ENCODE measurements at places on chromosomes 16 and 17.

DNA sequence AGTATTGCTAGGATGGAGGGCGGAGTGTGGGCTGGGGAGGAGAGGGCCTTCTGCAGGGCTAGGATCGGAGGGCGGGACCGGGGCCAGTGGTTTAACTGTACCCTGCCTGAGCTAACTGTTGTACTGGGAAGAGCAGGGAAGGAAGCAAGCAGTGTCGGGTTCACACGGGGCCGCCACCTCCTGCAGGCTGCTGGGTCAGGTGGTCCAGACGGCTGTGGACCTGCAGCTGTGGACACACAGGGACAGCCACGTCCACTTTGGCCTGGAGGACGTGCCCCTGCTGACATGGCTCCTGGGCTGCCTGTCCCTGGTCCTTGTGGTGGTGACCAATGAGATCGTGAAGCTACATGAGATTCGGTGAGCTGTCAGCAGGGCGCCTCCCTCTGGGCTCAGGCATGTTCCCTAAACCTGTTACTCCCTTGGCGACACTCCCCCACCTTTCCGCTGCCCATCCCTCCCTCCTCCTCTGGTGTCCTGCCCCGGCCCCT lies 16.6 kb downstream of the CASKIN2 start:
- DNase-seq, result no peak

DNA sequence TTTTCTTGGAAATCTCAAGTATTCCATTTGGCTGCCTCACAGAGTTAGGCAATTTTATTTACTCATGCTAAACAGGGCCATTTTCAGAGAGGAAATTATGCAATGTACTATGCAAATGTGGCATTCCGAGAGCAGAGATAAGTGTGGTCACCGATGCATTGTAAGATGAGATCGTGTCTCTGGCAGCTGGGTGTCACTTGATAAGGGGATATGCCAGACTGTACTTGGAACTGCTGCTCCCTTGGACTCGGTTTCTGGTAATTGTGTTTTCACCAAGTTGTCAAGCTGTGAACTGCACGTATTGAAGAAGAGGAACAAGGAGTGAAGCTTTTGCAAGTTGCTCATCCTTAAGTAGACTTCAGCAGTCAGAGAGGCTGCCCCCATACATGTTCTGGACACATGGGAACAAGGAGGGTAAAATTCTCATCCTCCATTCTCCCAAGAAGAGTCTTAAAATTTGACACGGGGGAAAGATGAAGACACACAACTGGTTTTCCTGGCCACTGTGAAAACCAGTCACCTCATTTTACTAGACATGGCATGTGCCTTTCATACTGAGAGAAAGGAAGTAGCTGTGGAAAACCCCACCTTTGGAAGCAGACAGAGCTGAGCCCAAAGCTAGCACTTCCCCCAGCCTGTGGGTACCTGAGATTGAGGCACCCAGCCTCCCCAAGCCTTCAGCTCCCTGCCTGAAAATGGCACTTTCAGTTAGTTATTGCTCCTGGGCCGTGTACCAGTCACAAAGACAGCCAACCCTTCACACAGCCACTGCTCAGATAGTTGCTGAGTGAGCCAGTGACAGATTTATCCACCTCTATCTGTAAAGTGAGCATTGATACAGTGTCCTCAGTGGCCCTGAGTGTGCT lies 150.7 kb downstream of the SOCS1 start:
- peak; percentile 54 for DNase-seq

DNA sequence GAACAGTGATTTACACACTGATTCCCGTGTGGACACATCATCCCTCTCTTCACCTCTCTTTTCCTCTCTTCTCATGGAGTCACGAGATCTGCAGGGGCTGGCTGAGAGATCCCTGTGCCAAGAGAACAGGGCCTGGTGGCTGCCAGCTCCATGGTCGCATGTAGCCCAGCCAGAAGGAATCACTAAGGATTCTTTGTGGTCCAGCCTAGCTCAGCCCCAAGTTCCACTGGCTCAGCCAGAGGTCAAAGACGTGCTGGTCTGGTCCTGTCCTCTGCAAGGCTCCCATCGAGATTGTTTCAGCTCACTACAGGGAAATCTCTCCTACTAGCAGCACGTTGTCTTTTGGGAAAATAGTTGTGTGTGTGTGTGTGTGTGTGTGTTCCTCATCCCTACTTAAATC lies 66.4 kb downstream of the NDEL1 start:
- no peak for DNase-seq

DNA sequence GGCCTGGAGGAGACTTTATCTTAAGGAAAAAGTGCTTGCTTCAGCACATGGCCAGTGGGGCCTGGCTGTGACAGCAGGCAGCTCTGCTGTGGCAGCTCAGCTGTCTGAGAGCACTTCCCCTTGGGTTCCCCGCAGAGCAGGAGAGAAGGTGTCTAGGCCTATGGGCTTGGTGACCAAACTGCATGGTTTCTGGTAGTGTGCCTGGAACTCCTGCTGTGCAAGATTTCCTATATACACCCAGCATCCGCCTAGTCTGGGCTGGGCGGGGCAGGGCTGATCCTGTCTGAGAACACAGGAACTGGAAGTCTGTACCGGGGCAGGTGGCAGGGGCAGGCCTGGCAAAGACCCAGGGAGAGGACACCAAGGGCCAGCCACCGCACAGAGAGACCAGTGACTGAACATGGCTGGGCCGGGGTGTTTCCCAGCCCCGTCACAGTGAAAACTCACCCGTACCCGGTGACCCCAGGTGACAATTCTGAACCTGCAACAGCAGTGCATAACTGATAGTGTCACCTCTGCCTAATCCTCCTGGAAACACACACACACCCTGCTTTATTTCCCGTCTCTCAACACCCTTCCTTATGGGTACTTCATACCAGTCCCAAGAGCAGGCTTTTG lies 39.3 kb downstream of the CHD9 start:
- DNase-seq, result no peak

- DNase-seq, result no peak
These were observed 38.8 kb upstream of the PVALEF start for GRCh38 chr17:81126281-81127132.
